CD14-positive monocyte (primary cell): ENCODE measurements at places on chromosomes 2 and 18.

DNA sequence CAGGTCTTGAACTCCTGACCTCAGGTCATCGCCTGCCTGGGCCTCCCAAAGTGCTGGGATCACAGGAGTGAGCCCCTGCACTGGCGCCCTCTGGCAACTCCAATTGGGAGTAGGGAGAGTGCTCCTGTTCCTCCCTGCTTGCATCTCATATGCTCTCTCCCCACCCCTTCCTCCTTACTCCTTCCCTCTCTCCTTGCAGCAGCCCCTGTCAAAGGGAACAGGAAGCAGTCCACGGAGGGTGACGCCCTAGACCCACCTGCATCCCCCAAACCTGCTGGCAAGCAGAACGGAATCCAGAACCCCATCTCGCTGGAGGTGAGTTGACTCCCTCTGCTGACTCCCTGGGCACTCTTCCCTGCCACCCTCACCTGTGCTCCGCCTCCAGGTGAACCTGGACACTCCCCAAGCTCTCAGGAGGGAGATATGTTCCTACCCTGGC is 10.7 kb downstream of the ARID5A start:
- DNase-seq: peak; percentile 2

DNA sequence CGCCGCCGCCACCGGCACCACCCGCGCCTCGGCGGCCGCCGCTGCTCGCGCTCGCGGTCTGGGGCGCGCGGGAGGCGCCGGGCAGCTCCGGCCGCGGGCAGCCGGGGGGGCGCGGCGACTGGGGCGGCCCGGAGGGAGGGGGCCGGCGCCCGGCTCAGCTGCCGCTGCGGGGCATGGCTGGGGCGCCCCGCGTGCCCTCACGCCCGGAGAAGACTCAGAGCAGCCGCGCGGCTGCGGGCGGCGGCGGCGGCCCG is 295 bp downstream of the GAREM1 start:
- no peak for DNase-seq

- DNase-seq: no peak
Measured at GRCh38 chr2:33791625-33792024, 192.5 kb upstream of the FAM98A start.

DNA sequence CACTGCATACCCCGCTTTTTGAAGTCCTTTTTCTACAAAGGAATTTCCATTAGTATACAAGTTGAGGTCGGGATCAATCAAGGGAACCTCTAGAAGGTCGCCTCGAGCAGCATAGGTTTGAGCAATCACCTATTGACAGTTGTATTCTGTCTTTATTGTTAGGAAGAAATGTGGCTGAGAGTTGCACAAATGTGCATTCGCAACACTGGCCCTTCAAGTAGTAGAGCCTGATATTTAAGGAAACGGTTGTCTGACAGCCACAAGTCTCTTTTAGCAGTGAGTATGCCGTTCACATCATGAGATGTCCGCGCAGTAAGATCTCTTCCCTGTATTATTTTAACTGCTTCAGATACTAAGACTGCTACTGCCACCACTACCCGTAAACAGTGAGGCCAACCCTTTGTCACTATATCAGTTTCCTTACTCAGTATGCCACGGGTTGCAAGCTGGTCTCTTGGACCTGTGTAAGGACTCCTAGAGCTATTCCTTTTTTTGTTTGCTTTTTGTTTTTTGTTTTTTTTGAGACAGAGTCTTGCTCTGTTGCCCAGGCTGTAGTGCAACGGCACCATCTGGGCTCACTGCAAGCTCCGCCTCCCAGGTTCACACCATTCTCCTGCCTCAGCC is 10.0 kb upstream of the STARD7 start:
- no peak for DNase-seq

DNA sequence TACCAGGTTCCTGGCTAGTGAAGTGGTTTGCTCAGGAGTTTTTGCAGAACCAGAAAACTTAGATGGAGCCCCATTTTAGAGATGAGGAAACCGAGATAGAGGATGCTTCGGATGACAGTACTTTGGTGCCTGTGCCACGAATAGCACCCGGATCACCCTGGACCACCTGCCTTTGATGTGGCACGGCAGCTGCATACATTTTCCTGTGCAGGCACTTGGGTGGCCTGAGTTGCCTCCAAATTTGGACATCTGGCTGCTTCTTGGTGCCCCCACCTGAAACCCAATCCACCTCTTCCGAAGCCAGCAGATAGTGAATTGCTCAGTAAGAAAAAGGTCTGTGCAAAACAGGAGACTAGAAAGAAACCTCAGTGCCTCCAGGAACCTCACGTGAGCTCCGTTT is 140.6 kb upstream of the ID2 start:
- DNase-seq: no peak

- DNase-seq: no peak
Measured at GRCh38 chr2:68768461-68768860, 33.9 kb downstream of the ARHGAP25 start.

DNA sequence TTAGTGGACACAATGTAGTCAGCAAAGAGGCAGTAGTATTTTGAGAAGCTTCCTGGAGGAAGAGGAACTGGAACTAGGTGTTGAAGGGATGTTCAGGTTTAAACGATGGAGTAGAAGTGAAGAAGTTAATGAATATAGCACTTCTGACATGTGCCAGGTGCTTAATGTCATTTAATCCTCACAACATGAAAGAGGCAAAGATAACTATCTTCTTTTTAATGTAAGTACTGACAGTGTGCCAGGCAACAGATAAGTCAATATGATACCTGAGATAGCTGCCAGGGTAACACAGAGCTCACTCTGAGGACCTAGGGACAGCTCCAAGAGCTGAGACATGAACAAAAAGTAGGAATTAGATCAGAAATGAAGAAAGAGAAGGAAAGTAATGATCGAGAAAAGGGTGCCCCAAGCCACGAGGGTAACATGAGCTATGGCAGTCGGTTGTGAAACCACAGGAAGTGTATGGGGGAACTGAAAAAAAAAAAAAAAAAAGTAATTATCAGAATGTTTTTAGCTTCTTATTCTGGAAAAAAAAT is 140.7 kb downstream of the RNF144A start:
- peak; percentile 70 for DNase-seq

DNA sequence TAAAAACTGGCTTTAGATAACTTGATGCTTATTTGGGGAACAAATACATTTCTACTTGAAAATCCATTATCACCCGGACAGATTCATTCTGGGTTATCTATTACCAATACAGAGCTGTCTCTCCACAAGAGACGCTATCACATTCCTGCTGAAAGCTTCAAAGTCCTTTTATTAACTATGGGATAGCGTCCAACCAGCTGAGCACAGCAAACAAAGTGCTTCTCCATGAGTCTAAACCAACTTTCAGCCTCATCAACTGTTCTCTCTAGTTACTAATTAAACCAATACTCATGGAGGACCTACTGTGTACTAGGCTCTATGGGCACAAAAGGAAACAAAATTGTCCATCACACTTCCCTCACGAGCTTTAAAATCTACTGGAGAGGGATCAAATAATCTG is 132.8 kb downstream of the L3MBTL4 start:
- DNase-seq: no peak

- no peak for DNase-seq
Measured at GRCh38 chr2:32947484-32948143, 861 bp downstream of the LTBP1 start.

DNA sequence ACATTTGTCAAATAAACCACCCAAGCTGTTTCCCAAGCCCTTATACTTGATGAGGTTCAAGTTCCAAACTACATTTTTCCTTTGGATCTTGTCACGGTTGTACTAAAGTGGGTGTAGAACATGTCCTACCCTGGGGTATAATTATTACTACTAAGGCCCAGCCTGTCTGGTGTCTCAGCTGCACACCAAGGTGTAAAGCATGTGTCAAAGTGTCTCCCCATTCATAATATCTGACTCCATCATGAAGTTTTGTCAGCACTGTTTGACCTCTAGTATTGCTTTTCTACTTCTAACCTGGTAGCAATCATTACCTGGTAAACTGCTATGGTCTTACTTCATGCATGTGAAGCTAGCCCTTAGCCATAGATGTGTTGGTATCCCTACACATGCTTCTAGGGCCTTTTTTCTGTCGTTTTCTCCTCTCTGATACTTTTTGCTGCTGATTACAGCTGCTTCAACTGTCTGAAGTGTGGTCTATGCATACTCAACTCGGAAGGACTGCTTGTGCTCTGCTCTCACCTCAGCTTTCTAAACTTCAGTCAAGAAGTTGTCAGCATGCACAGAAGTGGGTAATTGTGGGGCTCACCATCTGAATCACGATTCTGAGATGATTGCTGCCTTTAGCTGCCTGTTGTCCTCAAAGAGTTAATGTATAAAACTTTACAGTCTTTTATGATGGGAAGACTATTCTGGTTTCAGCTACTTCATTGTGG is 445.7 kb upstream of the TRIB2 start:
- DNase-seq: no peak

DNA sequence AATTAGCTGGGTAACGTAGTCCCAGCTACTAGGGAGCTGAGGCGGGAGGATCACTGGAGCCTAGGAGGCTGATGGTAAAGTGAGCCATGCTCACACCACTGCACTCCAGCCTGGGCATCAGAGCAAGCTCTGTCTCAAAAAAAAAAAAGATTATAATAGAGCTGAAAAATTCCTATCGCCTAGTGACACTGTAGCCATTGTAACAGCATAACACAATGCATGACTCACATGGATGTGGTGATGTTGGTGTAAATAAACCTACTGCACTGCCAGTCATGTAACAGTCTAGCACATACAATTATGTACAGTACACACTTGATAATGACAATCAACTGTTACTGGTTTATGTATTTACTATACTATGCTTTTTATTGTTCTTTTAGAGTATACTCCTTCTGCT is 39.6 kb downstream of the MGAT4A start:
- DNase-seq: no peak

DNA sequence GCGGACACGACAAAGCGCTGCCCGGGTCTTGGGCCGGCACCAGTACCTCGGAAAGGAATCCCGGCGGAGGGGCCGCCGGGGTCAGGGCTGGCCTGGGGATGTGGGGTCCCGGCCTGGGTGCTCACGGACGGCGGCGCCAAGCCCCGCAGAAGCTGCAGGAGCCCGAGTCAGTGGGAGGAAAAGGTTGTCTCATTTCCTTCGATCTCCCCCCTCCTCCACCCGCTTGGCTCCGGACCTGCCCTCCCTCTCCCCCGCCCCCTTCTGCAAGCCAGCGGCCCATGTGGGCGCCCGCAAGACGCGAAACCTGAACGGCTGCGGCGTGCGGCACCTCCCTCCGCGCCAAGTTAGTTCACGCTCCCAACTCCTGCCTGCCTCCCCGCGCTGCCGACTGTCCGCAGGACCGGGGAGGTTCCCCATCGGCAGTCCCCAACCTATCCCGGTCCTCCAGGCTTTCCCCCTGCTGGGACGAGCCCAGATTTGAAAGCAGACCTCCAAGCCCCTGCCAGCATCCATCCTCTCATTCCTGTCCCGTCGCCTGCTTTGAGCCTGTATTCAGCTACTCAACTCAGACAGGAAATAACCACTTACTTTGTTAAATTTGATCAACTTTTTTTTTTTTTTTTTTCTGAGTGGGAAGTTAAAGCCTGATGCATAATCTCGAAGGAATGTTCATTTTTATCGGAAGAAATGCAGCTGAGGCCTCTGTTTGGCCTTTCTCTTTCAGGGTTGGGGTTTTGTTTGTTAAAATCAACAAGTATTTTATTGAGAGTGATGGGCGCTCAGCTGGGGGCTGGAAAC is at the start of gene EVA1A:
TSS of gene EVA1A (minus strand) at position 172 of the 798 bp plus-strand sequence. CDS start 42,799 bp downstream, outside the sequence.
- no peak for DNase-seq

DNA sequence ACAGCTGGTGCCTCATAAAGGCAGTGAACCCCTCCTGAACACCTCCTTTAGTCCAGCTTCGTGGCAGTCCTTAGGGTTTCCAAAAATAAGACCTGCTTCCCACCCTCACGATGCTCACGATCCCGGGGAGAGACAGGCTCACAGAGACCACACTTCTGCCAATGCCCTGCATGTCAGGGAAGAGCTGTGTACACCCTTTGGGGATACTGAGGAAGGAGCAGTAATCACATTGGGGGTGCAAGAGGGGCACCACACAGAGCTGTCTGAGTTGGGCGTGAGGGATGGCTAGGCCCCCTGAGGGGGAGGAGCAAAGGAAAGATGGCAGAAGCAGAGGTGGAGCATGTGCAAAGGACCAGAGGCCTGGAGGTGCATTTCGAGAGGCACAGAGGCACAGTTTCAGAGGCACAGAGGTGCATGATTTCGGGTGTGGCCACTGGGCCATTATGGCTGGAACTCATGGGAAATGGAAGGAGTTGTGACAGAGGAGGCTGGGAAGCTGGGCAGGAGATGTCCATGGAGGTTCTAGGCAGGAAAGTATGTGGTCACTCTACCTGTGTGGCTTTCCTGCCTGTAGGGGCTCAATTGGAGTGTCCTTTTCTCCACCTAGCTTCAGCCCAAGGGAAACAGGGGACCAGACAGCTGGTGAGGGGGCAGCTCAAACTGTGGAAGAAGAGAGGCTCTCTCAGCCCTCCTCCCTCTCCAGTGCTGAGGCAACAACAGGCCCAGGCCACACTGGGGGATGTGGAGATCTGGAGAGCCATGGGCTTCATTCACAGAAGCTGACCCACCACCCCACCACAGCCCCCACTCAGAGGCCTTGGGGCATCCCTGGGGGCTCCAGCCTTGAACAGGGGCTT is 115.9 kb downstream of the CAPN13 start:
- no peak for DNase-seq

DNA sequence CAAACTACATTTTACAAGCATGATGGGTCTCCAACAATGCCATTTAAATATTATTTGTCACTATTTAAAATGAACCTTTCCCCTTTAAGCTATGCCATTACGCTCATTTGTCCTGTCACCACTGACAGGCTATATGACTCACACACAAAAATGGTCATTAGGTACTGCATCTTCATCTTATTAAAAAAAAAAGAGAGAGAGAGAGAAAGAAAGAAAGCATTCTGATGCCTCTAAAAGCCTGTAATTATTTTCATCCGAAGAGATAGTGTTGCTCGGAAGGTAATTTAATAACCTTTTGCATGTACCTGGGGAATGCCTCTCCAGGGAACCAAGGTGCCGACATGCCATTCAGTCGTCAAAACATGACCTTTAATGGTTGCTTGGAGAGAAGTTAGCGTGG is 226.7 kb downstream of the ARHGAP15 start:
- DNase-seq: no peak

- no peak for DNase-seq
Measured at GRCh38 chr2:176569574-176569973, 300.3 kb downstream of the MTX2 start.

GRCh38 chr2:17658251-17658843 is 95.3 kb downstream of the SMC6 start:
- DNase-seq: no peak

DNA sequence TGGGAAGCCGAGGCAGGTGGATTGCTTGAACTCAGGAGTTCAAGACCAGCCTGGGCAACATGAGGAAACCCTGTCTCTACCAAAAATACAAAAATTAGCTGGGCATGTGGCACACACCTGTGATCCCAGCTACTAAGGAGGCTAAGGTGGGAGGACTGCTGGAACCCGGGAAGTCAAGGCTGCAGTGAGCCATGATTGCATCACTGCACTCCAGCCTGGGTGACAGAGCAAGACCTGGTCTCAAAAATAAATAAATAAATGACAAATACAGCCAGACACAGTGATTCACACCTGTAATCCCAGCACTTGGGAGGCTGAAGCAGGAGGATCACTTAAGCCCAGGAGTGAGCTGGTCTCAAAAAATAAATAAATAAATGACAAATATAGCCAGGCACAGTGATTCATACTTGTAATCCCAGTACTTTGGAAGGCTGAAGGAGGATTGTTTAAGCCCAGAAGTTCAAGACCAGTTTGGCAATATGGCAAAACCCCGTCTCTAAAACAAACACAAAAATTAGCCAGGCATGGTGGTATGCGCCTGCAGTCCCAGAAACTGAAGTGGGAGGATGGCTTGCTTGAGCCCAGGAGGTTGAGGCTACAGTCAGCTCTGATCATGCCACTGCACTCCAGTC is 6.2 kb downstream of the KANSL3 start:
- DNase-seq: no peak
